GM23338 (cell line): ENCODE measurements at places on chromosomes 13 and 19. TPM values are rescaled to one million over a fixed set of nuclear protein-coding genes. Genes with fewer than 3 reads are reported as not detected.

Gene NKG7
- total RNA-seq, result not detected in 2 replicates

Gene DIRAS1
- 17.1 and 18.6 TPM in 2 replicates for total RNA-seq

Gene KIR2DL1
- total RNA-seq, result not detected in 2 replicates

Gene CFAP97D2
- not detected in 2 replicates for total RNA-seq

Gene NLRP11
- not detected in 2 replicates for total RNA-seq

Gene FUT1
- 20.3 and 20.8 TPM in 2 replicates for total RNA-seq

Gene CGB8
- total RNA-seq, result not detected in 2 replicates

Gene CCDC70
- total RNA-seq, result not detected in 2 replicates

Gene DNAJC15
- total RNA-seq, result 5.6 and 11.4 TPM in 2 replicates

Gene MEF2B
- total RNA-seq, result 3.0 and 8.3 TPM in 2 replicates

Gene NLRP5
- total RNA-seq, result not detected in 2 replicates

Gene TUBB4A
- 31.1 and 41.7 TPM in 2 replicates for total RNA-seq

Gene CDC42EP5
- 0.35 and 3.4 TPM in 2 replicates for total RNA-seq

Gene CD37
- not detected in 2 replicates for total RNA-seq

Gene KLK5
- 0.54 and 0.66 TPM in 2 replicates for total RNA-seq

Gene URAD
- not detected in 2 replicates for total RNA-seq

Gene GPR4
- total RNA-seq, result 0.14 and 0.35 TPM in 2 replicates

Gene PDE4C
- total RNA-seq, result 3.6 and 7.1 TPM in 2 replicates

Gene KIR3DL2
- total RNA-seq, result not detected in 2 replicates

Gene KLK12
- total RNA-seq, result not detected in 2 replicates

Gene NDFIP2
- 28.7 and 32.8 TPM in 2 replicates for total RNA-seq

Gene IL4I1
- total RNA-seq, result 0.50 and 0.69 TPM in 2 replicates

Gene RUBCNL
- 4.2 and 5.9 TPM in 2 replicates for total RNA-seq

Gene SPTBN4
- total RNA-seq, result 2.3 and 4.5 TPM in 2 replicates

Gene ZNF460
- total RNA-seq, result 79.6 and 81.7 TPM in 2 replicates

Gene PEAK3
- total RNA-seq, result not detected in 2 replicates

Gene ZNF578
- 11.9 and 23.9 TPM in 2 replicates for total RNA-seq

Gene SHANK1
- 3.3 and 4.1 TPM in 2 replicates for total RNA-seq

Gene ZNF600
- total RNA-seq, result 5.1 and 6.9 TPM in 2 replicates

Gene SULT2A1
- not detected in 2 replicates for total RNA-seq

Gene LGI4
- 3.6 and 4.3 TPM in 2 replicates for total RNA-seq

Gene GRK1
- 0.27 TPM in 1 of 2 replicates, not detected in the other for total RNA-seq
